Right atrium auricular region (tissue), 2 donors: ENCODE measurements at places on chromosomes 2 and 18. TPM values are rescaled to one million over a fixed set of nuclear protein-coding genes. Genes with fewer than 3 reads are reported as not detected.
A peak's percentile ranks its signal among the peaks of the same experiment; 100 is the strongest.

Gene DSC2
- total RNA-seq = 19.3 TPM

Gene DSG3
- 0.08 TPM for total RNA-seq

Gene CNTNAP5
- total RNA-seq = not detected

- no peaks in the 10 kb centered on the region for H3K36me3 ChIP-seq
- no peaks in the 10 kb centered on the region for H3K4me1 ChIP-seq
- peak overlapping the region; percentile 93 for H3K4me3 ChIP-seq
- peak overlapping the region; percentile 97 for H3K27ac ChIP-seq
- DNase-seq = no peak
Observed at GRCh38 chr2:232698556-232699091, 1.5 kb downstream of the GIGYF2 start.

GRCh38 chr2:120516679-120517314, 170.9 kb downstream of the INHBB start:
- no peaks in the 10 kb centered on the region for H3K27me3 ChIP-seq
- H3K27ac ChIP-seq = no peak overlapping the region
- peaks cover 3% of the 10 kb centered on the region for H3K4me1 ChIP-seq
- no peaks in the 10 kb centered on the region for H3K36me3 ChIP-seq

GRCh38 chr2:167942366-167943081, 304.9 kb downstream of the STK39 start:
- H3K27ac ChIP-seq = no peak overlapping the region
- DNase-seq = no peak
- H3K4me3 ChIP-seq = no peak overlapping the region
- H3K36me3 ChIP-seq = no peaks in the 10 kb centered on the region
- H3K27me3 ChIP-seq = no peaks in the 10 kb centered on the region
- peaks cover 5% of the 10 kb centered on the region for H3K4me1 ChIP-seq
